Left lobe of liver (tissue), 2 donors: ENCODE measurements at places on chromosomes 2 and 18.

GRCh38 chr18:68724021-68724420 is 9.1 kb upstream of the TMX3 start:
- no peak for DNase-seq

DNA sequence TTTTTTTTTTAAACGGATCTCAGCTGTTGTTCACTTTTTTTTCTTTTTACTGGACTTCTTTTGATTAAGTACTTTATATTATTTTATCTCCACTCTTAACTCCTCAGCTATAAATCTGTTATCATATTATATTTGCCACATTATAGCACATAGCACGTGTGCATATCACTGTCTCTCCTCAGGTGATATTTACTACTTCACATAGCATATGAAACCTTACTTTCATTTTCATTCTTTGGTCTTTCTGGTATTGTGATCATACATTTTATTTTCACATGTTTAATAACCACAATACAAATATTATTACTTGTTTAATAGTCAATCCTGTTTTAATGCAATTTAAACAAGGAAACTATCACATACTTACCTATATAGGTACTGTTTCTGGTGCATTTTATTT is 993.1 kb upstream of the TMEFF2 start:
- no peak for DNase-seq

- DNase-seq, result no peak
These were observed 135.7 kb downstream of the NUP35 start for GRCh38 chr2:183259921-183260320.

GRCh38 chr2:204177251-204177976 is 240.9 kb downstream of the ICOS start:
- DNase-seq, result no peak

GRCh38 chr18:72878143-72878542 is 10.4 kb upstream of the NETO1 start:
- DNase-seq, result no peak

- DNase-seq, result no peak
These were observed 81.7 kb downstream of the EPC2 start for GRCh38 chr2:148726228-148726627.

- no peak for DNase-seq
These were observed 56.5 kb upstream of the ERBB4 start for GRCh38 chr2:212595036-212595654.
